ENCODE measurements at places on chromosomes 2 and 18.

DNA sequence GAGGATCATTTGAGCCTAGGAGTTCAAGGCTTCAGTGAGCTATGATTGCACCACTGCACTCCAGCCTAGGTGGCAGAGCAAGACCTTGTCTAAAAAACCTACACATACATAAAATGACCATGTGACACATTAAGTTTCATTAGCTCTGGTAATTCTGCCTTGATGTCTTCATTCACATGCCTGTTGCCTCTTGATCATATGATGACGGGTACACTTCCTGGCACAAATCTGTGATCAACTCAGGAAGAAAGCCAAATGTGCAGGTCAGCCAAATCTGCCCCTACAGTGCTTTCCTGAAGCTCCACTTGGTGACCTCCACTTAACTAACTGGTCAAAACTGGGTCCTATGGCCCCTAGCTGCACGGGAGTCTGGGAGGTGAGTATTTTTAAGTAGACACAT is 54.4 kb upstream of the B3GNT7 start:
- no peak for DNase-seq

DNA sequence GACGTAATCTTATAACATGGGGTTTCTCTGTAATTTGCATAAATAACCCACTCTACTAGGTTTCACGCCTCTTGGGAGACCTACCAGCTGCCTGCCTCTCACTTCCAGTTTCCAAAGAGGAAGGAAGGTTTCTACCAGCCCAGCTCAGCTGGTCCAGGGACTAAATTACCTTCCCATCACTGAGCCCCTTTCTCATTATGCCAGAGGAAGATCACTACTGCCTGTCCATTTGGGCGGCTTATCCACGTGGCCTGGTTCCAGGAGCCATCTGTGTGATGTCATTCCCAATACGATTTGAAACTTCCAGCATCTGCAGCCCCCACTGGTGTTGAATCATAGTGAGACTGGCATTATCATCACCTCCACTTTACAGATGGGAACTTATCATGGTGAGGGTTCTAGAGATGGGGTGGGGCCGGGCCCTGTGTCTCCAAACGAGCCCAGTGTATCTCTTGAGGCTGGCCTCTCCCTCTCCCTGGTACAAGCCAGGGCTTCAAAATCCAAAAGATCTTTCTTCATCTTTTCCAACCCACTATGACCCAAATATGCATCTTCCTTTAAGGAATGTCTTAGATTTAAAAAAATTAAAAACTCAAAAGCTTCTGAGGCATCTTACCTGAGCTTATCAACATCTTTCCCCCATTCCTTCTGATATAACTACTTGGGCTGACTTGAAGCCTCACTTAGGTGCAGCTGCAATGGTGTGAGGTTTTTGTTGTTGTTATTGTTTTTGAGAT is 140.8 kb downstream of the DDX1 start:
- DNase-seq, result no peak

DNA sequence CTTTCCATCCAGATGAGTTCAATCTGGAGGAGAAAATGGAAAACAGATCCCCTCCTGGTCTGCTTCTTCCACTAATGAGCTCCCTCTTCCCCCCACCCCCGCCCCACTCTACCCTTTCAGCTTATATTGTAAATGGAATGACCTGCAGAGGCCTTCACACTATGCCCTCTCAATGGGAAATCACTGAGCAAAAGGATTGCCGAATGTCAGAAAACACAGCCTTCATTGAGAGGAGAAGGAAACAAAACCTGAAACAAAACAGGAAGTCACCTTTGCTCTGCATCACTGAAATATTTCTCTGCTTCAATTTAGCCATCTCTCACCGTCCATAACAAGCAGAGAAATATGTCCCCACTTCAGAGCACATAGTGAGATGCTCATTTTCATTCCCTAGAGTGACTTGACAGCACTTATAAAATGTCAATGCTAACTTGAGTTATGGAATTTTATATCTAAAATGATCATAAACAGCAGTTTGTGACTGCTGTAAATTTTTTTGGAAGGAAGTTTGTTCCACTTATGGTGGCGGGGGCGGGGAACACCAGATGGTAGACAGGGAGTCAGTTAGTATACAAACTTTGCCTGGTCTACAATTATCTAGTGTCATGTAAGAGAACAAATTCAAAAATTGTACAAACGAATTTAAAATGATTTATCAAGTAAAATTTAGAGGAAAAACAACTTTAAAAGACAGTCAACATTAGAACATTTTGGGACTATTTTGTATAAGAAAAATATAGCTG is 1.8 kb upstream of the FRZB start:
- DNase-seq, result no peak

DNA sequence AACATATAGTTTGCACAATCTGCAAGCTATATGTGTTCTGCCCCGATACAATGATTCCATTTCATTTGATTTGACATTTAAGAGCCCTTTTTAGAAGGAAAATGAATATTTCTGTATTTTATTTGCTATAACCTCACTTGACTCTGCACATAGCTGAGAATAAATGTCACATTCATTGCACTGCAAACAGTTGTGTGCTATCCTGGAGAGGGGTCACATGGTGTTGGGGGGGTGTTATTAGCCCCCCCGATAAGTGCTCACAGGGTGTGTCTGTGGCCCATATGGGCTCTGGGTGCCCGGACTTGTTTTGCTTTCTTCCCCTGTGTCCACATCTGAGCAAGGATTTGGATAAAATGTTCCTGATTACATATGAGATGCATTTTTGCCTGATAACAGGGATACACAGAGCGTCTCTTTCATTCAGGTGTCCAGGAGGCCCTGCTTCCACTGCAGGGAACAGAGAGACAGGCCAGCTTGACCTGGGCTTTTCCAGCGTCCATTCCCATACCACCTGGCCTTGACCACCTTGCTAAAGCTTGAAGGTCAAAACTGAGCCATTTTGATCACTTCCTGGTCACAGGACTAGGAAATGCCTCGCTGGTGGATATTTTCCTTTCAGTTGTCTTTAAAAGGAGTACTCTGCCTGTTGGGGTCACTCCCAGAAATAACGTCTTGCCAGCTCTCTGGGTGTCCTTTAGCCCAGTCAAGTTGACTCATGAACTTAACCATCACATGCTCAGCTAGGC is 38.4 kb upstream of the ID2 start:
- DNase-seq, result no peak

DNA sequence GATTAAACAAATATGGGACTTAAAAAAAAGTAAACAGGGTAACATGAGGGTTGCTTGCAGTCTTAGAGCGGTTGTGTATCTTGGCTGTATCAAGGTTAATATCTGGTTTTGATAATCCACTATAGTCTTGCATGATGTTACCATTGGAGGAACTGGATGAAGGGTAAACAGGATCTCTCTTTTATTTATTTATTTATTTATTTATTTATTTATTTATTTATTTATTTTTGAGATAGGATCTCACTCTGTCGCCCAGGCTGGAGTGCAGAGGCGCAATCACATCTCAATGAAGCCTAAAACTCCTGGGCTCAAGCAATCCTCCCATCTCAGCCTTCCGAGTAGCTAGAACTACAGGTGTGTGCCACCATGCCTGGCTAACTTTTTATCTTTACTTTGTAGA is 42.9 kb upstream of the FAM124B start:
- DNase-seq, result no peak

GRCh38 chr2:55109219-55109891 is 59.1 kb upstream of the RTN4 start:
- no peak for DNase-seq

DNA sequence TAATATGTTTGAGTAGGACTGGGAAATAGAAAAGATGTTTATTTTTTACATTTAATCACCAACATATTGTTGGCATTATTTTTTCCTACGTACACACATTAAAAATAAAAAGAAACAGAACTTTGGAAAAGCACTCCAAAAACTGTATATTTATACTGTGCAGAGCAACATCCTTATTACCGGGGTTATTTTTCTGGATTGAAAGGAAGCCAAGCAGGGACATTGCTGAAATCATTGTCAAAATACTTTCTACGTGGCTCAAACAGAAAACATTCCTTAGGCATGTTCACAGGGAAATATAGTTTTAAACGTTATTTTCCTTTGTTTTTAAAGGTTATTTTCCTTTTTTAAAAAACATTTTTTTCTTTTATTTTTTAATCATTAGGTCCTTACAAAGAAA is 315.0 kb upstream of the SMIM21 start:
- DNase-seq, result no peak

- DNase-seq, result no peak
Observed at GRCh38 chr2:100990650-100991403, 11.3 kb upstream of the RPL31 start.

Measured in activated CD4-positive, alpha-beta T cell treated with anti-CD3 and anti-CD28 coated beads, Interleukin-2, amount 50 U/mL, for 1 hour (primary cell).